Kidney epithelial cell (primary cell): ENCODE measurements at places on chromosomes 13 and 19. TPM values are rescaled to one million over a fixed set of nuclear protein-coding genes. Genes with fewer than 3 reads are reported as not detected.

FAM216B gene
- not detected in 2 replicates for total RNA-seq

DNA sequence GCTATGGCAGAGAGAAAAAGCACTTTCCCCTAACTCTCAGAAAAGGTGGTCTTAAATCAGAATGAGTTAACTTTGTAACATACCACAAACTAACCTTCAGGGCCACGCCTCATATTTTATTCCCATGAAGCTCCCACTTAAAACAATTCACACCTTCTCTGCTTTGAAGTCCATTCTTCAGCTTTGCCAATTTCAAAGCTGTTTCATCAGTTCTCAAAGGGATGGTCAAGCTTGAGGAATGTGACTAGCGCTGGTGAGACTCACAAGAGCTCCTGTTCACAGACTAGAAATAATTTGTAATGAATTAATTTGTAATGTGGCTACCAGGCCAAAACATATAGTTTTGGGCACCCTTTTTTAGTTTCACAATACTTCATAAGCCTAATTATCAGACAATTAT is 68.2 kb downstream of the STK24 start:
- peak; percentile 89 for DNase-seq

GRCh38 chr13:97659602-97660001 is 225.6 kb downstream of the RAP2A start:
- no peak for DNase-seq

DNA sequence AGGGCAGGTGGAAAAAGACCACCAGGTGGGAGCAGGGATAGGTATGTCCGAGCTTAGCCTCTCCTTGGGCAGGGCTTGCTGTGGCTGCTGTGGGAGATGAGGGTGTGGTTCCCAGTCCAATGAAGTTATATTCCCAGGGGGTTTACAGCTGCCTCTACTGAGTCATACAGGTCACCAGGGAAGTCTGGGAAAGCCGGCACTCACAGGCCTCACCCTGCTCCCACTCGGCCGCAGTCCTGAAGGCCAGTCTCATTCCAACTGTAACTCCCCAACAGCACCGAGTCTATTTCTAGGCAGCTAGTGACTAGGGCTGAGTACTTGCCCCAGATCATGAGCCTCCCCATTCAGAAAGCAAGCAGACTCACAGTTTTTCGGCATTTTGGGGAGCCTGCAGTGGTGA is 77.1 kb downstream of the FNDC3A start:
- no peak for DNase-seq
